ENCODE measurements at places on chromosomes 13 and 19.
A peak's percentile ranks its signal among the peaks of the same experiment; 100 is the strongest.

- no peak for DNase-seq
Measured at GRCh38 chr13:22594041-22594440, 586.7 kb upstream of the SGCG start.

DNA sequence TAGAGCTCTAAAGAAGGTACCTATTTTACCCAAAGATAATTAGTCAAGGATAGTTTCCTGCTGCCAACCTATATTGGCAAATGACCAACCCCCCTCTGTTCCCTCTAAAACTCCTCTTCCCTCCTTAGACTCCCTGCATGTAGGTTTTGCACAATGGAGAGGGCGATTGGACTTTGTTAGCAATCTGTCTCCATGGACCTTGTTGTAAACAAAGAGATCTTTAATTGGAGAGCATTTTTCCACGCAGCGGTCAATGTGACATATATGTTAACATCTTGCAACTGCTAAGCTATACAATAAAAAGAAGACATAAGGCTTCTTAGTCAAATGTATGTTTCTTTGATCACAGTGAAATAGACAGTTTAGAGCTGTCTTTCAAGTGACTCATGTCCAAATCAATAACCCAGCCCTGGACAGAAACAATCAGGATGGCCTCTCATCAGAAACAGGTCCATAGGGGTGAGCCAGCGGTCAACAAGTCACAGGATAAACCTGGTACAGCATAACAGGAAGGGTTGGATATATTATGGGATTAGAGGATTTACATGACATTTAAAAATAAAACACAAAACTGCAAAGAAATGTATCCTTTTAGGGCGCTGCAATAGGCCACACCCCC, 69.7 kb upstream of the UBL3 start:
- no peak for DNase-seq

DNA sequence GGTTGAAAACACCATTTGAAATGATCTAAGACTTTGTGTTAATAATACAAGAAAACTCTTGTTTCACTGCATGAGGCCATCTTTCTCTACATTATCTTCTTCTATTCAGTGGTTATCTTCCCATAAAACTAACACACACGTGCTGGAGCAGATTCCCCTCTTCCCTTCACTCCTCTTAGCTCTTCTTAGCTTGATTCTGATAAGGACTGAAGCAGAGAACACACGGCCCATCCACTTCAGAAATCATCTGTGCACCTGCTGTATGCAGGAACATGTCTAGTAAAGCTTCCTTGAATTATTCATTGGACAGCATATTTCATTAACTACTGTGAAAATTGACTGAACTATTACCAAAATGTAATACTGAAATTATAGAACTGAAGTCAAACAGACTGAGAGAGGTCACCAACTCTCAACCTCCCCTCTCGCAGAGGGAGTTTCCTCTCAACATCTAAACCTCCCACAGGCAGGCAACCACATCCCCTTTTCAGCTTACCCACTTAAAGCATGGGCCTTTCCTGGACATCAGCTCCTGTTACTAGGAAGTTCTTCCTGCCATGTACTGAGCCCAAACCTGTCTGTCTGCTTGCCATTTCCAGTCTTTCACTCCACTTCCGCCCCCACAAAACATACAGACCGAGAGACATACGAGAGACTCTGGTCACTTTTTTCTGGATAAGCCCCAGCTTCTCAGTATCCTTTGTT, 113.9 kb downstream of the CRYL1 start:
- DNase-seq: no peak

DNA sequence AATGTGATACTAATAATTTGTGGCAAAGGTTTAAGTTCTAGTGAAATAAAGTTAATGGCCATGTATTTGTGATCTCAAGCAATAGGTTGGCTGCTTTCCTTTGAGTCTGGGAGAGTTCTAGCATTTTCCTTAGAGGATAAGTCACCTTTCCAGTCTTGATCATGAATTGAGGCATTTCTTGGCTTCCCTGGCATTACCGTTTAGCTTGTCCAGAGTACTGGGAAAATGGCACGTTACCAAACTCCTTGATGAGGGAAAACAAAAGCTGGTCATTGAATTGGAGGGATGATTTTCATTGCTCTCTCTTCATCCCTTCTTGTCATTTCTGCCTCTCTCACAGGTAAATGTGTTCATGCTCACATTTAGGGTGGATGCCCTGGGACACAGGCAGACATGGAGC, 34.0 kb upstream of the SPRY2 start:
- DNase-seq: no peak

DNA sequence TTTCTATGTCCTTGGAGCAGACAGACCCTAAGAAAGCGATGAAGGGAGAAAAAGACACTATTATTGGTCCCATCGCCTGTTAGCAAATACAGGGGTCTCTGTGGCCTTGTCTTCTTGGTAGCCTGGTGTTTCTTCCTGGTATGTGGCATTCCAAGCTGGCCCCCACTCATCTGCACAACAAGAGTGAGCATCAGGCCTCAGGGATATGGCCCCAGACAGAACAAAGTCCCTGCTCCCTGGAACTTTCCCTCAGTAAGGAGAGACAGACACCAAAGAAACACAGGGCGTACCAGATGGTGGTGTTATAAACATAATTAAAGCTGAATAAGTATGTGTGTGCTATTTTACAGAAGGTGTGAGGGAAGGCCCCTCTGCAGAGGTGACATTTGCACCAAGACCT, 48.2 kb upstream of the KPNA3 start:
- DNase-seq: no peak

DNA sequence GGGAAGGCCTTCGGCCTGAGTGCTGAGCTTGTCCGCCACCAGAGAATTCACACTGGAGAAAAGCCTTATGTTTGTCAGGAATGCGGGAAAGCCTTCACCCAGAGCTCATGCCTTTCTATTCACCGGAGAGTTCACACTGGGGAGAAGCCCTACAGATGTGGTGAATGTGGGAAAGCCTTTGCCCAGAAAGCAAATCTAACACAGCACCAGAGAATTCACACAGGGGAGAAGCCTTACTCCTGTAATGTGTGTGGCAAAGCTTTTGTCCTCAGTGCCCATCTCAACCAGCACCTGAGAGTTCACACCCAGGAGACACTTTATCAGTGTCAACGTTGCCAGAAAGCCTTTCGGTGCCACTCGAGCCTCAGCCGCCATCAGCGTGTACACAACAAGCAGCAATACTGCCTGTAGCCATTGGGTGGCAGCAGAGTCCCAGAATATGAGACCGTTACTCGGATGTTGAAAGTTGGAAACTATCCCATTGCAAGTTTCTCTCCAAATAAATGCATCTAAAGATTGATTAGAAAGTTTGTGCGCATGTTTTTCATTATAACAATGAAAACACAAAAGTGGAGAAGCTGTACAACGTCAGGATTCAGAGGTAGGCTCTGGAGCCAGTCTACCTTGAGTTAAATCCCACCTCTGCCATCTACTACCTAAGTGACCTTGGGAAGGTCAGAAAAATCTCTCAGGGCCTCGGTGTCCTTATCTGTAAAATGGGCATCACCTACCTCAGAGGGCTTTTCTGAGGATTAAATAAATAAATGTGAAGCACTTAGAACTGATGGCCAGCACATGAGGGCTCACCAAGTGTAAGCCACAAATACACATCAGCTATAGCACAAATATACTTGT, 21.1 kb downstream of the ZNF473 start:
- DNase-seq: peak; percentile 35

- DNase-seq: peak; percentile 11
Measured at GRCh38 chr13:40613192-40613818, 53.1 kb downstream of the FOXO1 start.
